CD8-positive, alpha-beta memory T cell (primary cell): ENCODE measurements at places on chromosomes 7 and 10. TPM values are rescaled to one million over a fixed set of nuclear protein-coding genes. Genes with fewer than 3 reads are reported as not detected.
A peak's percentile ranks its signal among the peaks of the same experiment; 100 is the strongest.

DNA sequence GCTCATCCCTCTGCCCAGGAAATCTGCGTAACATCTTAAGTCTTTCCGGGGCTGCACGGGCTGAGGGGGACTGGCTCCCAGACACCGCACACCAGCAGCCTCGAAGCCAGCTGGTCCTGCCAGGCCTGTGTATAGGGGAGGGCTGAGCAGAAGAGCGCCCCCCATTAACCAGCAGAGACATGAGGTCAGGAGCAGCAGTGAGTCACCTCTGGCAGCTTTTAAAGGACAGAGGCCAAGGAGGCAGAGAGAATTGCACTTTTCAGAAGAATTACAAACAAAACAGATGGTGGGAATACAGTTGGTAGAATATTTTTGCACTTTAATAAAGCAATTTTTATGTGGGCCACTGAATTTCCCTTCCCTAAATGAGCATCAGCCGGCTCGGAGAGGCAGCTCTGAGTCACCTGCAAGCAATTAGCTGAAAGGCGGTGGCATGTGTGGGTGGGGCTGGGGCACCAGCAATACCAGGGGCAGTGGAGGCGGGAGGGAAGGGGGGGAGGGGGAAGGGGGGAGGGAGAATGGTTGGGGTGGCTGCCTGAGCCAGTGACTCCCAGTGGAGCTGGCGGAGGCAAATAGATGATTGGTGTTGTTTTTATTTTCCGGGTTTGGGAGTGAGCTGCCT, 39.1 kb downstream of the GOLGA7B start:
- H3K27me3 ChIP-seq: no peaks in the 10 kb centered on the region
- H3K4me3 ChIP-seq: no peak overlapping the region
- no peaks in the 10 kb centered on the region for H3K4me1 ChIP-seq
- no peak for DNase-seq
- no peak overlapping the region for H3K27ac ChIP-seq

- peak overlapping the region; percentile 70 for H3K4me3 ChIP-seq
- no peaks in the 10 kb centered on the region for H3K27me3 ChIP-seq
- no peak for DNase-seq
These were observed 1.0 kb downstream of the SMNDC1 start for GRCh38 chr10:110303681-110304080.

DNA sequence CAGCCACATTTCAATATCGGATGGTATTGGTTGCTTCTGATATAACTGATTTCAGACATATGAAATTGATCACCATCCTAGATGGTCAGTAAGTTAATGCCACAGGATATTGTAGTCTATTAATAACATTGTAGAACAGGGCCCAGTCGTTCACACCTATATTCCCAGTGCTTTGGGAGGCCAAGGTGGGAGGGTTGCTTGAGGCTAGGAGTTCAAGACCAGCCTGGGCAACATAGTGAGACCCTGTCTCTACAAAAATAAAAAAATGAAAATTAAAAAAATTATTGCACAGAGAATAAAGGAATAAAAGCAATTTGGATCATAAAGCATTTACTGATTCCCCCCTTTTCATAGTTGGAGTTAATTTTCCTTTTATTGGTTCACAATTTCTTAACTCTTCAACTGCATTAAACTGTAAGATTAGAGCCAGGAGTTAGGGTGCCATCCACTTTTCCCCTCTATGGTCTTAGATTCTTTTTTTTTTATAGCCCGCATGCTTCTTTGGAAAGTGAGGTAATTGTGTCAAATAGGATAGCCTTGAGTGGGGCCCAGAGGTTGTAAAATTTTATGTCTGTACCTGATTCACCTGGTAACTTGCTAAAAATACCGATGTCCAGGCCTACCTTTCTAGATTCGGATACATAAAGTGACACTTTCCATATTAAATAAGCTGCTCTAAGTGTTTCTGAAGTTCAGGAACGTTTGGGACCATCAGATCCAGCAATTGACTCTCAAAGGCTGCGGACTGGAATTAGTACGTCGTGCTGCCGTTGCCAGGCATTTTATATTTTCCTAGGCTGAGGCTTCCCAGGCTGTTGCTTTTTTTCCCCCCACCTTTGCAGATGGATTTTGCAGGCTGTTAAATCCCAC, 24.7 kb downstream of the ADK start:
- no peak for DNase-seq
- no peaks in the 10 kb centered on the region for H3K36me3 ChIP-seq
- peaks cover 33% of the 10 kb centered on the region for H3K4me1 ChIP-seq
- H3K27ac ChIP-seq: peak overlapping the region; percentile 94
- peak overlapping the region; percentile 97 for H3K4me3 ChIP-seq

- no peaks in the 10 kb centered on the region for H3K36me3 ChIP-seq
- no peak overlapping the region for H3K27ac ChIP-seq
- no peak for DNase-seq
- no peaks in the 10 kb centered on the region for H3K4me1 ChIP-seq
- H3K27me3 ChIP-seq: no peaks in the 10 kb centered on the region
These were observed 11.5 kb upstream of the C10orf53 start for GRCh38 chr10:49667991-49668390.

Gene TMEM196
- total RNA-seq: not detected

DNA sequence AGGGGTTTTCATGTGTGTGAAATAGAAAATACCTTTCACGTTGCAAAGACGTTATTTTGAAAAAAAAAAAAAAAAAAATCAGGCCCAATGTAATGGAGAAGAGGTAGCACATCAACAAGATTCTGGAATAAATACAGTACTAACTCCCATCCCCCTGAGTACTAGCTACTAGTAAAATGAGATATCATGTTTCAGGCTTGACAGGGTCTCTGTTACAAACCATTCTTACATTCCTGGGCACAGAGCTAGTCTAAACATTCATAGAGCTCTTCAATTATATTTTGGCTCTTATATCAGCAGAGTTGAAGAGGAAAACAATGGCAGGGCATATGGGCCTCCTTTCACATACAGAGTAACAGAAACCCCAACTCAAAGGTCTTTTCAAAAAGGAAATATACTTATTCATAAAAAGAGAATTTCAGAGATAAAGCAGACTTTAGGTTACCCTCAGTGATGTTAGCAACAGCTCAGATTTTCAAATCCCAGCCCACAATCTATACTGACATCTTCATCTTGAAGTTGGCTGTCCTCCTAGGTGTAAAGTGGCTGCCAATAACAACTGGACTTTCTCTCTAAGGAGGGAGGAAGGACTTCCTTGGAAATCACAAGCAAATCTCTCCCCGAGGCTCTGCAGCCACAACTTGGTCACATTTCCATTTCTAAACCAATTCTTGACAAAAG, 18.6 kb downstream of the C7orf33 start:
- H3K27me3 ChIP-seq: no peaks in the 10 kb centered on the region
- DNase-seq: no peak
- H3K27ac ChIP-seq: no peak overlapping the region
- H3K36me3 ChIP-seq: no peaks in the 10 kb centered on the region
- H3K4me3 ChIP-seq: no peak overlapping the region

Gene AGAP3
- total RNA-seq: 40.7 TPM

Gene FBXO24
- total RNA-seq: 0.47 TPM

- H3K27me3 ChIP-seq: no peaks in the 10 kb centered on the region
- no peak overlapping the region for H3K27ac ChIP-seq
- no peaks in the 10 kb centered on the region for H3K4me1 ChIP-seq
- H3K36me3 ChIP-seq: no peaks in the 10 kb centered on the region
- H3K4me3 ChIP-seq: no peak overlapping the region
These were observed 34.7 kb upstream of the MKLN1 start for GRCh38 chr7:131293018-131293417.

DNA sequence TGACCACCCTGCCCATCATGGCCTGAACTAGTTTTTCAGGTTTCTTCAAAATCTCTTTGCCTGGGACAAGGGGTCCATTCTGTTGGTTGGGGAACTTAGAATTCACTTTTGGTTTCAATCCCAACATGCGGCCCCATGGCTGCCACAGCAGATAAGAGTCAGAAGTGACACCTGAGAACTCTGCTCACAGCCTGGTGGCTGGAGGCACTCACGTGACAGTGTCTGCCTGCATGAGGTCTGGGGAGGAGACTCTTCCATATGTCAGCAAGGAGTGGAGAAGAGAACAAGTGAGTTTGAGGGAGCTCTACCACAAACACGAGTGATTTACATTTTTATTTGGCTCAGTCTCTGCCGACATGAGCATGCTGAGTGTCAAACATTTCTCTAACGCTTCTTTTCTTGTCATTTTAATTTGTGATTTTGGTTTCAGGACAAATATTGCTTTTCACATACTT, 370.4 kb downstream of the TNS3 start:
- no peak overlapping the region for H3K27ac ChIP-seq
- H3K4me1 ChIP-seq: no peaks in the 10 kb centered on the region
- no peaks in the 10 kb centered on the region for H3K27me3 ChIP-seq
- H3K36me3 ChIP-seq: no peaks in the 10 kb centered on the region
- H3K4me3 ChIP-seq: no peak overlapping the region
- no peak for DNase-seq

DNA sequence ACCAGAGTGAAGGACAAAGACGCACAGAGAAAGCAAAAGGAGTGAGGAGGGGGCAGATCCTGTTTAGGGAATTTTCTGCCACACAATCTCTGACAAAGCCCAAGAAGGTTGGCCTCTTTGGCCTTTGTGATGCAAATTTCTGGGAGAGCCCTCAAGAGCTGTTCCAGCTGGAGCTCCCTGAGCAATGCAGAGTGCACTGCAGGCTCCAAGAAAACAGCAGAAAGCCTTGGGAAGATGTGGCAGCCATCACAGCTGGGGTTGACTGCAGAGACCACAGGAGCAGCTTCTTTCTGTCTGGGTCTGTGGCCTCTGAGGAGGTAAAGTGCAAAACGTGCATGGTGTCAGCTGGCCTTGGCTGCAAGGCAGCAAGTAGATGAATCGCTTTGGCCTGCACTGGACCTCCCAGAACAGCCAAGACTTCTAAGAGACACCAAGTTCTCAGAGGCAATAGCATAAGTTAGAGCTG, 200.2 kb downstream of the ELMO1 start:
- no peak for DNase-seq
- H3K4me1 ChIP-seq: no peaks in the 10 kb centered on the region
- no peaks in the 10 kb centered on the region for H3K36me3 ChIP-seq

DNA sequence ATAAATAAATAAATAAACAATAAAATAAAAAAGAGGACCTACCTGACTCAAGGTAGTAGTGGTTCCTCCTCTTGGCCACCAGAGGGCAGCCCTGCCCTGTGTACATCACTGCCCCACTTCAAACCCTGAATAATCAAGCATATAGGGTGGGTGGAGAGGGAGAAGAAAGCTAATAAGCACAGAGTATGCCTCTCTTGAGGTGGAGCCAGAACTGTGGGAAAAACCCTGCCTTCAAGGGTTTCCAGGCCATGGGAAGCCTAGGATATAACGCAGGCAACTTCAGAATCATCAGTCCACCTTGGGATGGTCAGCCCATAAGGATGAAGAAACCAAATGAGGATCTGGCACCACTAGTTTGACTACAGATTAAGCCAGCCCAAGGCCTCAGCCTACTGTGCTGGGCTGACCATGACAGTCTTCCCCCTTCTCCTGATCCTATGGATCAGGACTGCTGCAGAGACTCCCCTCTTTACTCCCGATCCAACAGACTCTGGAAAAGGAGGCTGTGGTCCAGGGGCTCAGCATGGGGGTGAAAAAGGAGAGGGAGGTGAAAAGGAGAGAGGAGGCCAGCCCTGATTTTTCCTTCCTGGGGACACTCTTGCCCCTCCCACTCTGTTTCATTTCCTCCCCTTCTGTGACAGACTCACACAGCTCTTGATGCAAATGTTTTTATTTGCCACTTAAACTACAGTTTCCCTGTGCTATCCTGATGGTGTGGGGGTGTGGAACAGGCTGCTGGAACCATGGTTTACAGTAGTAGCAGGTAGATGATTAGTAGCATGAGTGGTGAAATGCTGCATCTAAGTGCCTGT, 10.1 kb downstream of the AVPI1 start:
- no peak overlapping the region for H3K27ac ChIP-seq
- no peak overlapping the region for H3K4me3 ChIP-seq
- H3K27me3 ChIP-seq: no peaks in the 10 kb centered on the region
- DNase-seq: peak; percentile 62
- no peaks in the 10 kb centered on the region for H3K4me1 ChIP-seq
- peaks cover 15% of the 10 kb centered on the region for H3K36me3 ChIP-seq

GRCh38 chr10:7300384-7300971, 110.4 kb downstream of the SFMBT2 start:
- H3K4me1 ChIP-seq: peaks cover 26% of the 10 kb centered on the region
- DNase-seq: no peak
- H3K27ac ChIP-seq: no peak overlapping the region
- no peak overlapping the region for H3K4me3 ChIP-seq
- no peaks in the 10 kb centered on the region for H3K27me3 ChIP-seq
- H3K36me3 ChIP-seq: no peaks in the 10 kb centered on the region

Gene FAM25A
- total RNA-seq: not detected

DNA sequence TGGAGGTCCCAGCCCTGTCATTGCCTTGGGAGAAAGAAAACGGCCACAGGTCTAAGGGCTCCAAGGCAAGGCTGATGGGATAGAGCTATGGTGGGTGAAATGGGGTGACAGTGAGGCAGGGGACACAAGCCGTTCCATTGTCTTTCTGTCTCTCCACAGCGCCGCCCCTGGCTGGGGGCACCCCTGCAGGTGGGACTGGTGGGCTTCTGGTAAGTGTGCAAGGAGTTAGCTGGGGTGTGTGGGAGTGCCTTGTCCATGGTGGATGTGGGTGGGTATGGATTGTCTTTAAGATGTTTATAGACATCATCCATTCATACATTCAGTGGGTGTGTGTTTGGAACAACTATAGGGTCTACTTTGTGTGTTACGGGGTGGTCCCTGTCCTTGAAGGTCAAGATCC, 7.5 kb downstream of the SFXN3 start:
- H3K27me3 ChIP-seq: no peaks in the 10 kb centered on the region
- H3K4me3 ChIP-seq: no peak overlapping the region
- peaks cover 15% of the 10 kb centered on the region for H3K4me1 ChIP-seq
- peaks cover 17% of the 10 kb centered on the region for H3K36me3 ChIP-seq

- no peak overlapping the region for H3K4me3 ChIP-seq
- no peaks in the 10 kb centered on the region for H3K4me1 ChIP-seq
- no peaks in the 10 kb centered on the region for H3K27me3 ChIP-seq
- H3K27ac ChIP-seq: no peak overlapping the region
These were observed 306.7 kb upstream of the MBL2 start for GRCh38 chr10:53079283-53079682.

GRCh38 chr10:34444223-34445183, 370.6 kb downstream of the PARD3 start:
- no peaks in the 10 kb centered on the region for H3K27me3 ChIP-seq
- no peak overlapping the region for H3K4me3 ChIP-seq
- no peaks in the 10 kb centered on the region for H3K36me3 ChIP-seq
- H3K4me1 ChIP-seq: no peaks in the 10 kb centered on the region
- no peak for DNase-seq
- H3K27ac ChIP-seq: no peak overlapping the region

- H3K4me1 ChIP-seq: no peaks in the 10 kb centered on the region
- no peak overlapping the region for H3K27ac ChIP-seq
- H3K36me3 ChIP-seq: no peaks in the 10 kb centered on the region
These were observed 422.0 kb downstream of the CDC14C start for GRCh38 chr7:49346195-49346899.

GRCh38 chr7:46930366-46930765, 651.5 kb downstream of the TNS3 start:
- no peak overlapping the region for H3K4me3 ChIP-seq
- no peak overlapping the region for H3K27ac ChIP-seq
- H3K36me3 ChIP-seq: no peaks in the 10 kb centered on the region
- no peak for DNase-seq
- no peaks in the 10 kb centered on the region for H3K27me3 ChIP-seq

Gene TAS2R40
- not detected for total RNA-seq

Gene ACTR3C
- total RNA-seq: 6.6 TPM

GRCh38 chr7:127392182-127392565, 334 bp downstream of the ZNF800 start:
- H3K4me1 ChIP-seq: peaks cover 44% of the 10 kb centered on the region
- H3K4me3 ChIP-seq: peak overlapping the region; percentile 95
- H3K36me3 ChIP-seq: peaks cover 8% of the 10 kb centered on the region
- DNase-seq: peak; percentile 54
- H3K27ac ChIP-seq: peak overlapping the region; percentile 99

Gene BTBD16
- not detected for total RNA-seq

Gene TRIL
- not detected for total RNA-seq

Gene SYT15B
- total RNA-seq: 0.13 TPM
